ENCODE measurements at places on chromosomes 2 and 18.

DNA sequence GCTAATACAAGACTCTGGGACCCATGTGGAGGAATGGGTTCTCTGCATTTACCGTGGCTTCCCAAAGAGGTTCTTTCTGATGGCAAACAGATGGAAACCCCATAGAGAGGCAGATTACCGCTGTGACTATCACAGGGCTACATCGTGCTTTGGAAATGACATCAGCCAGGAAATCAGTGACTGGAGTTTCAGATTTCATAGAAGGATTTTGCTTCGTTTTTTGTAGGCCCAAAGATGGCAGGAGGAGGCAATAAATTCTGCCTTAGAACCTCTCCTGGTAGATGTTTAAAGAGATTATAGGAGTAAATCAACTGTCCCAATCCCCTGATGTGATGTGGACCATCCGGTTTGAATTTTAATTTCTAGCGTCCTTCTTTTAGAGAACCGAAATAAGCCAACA is 214.1 kb downstream of the AGPS start:
- no peak for DNase-seq

- no peak for DNase-seq
Observed at GRCh38 chr2:160064916-160065315, 2.5 kb upstream of the PLA2R1 start.

GRCh38 chr2:68937346-68938055 is 15.2 kb downstream of the GKN2 start:
- DNase-seq = no peak

GRCh38 chr2:43218702-43219382 is 7.6 kb downstream of the ZFP36L2 start:
- DNase-seq = peak; percentile 34

DNA sequence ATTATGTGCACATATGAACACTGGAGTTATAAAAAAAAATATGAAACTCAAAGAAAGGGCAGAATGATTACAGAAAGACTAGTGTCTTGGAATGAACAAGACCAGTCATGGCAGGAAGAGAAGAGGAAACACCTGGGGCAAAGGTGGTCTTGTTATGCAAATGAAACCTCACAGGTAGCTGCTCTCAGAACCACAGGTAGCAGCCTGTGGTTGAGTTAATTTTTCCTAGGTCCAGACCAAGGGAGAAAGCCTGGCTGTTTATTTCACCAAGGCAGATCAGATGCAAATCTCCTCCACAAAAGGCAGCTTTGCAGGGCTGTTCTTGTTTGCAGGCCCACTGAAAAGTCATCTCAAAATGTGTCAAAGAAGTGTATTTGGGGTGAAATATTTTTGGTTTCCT is 785.8 kb downstream of the RNF144A start:
- DNase-seq = no peak

GRCh38 chr18:62659698-62660097 is 55.6 kb upstream of the PHLPP1 start:
- DNase-seq = no peak

DNA sequence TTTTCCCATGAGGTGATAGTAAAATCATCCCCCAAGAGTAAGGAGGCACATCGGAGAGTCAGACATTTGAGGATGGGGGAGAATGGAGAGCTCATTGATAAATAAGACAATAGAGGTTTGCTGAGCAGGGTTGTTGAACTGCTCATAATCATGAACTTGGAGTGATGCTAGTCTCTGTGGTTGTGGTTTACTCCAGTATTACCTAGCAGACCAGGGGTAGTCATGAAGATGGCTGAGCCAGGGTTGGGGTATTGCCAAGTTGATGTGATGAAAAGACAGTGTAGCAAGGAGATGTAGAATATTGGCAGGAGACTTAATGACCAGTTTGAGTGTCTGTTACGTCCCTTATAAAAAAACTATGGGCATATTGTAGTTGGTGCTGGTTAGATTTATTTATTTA is 25.4 kb downstream of the CYBRD1 start:
- no peak for DNase-seq

- DNase-seq = no peak
Observed at GRCh38 chr2:52117299-52117698, 1085.4 kb upstream of the NRXN1 start.

GRCh38 chr2:6866275-6866671 is 566 bp upstream of the CMPK2 start:
- DNase-seq = no peak

GRCh38 chr2:134718817-134719814 is at the start of gene TMEM163:
TMEM163 (minus strand) TSS chr2:134719000.
- DNase-seq = no peak

DNA sequence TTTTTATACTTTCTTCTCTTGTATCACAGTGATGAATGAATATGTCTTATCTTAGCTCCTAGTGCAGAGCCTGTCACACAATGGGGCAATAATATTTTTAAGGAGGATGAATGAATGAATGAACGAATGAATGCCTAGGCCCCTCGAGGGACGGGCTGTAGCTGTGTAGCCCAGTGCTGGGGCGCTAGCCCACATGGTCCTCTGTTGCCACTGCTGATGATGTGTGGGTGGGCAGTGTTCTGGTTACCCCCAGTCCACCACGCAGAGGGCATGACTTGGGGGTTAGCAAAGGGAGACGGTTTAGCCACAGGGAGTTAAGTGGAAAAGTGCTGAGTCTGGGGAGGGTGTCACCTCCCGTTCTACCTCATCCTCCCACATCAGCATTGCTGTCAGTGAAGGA is 134.2 kb downstream of the SMAD7 start:
- no peak for DNase-seq

- no peak for DNase-seq
Observed at GRCh38 chr2:70746094-70746974, 21.7 kb downstream of the ADD2 start.

DNA sequence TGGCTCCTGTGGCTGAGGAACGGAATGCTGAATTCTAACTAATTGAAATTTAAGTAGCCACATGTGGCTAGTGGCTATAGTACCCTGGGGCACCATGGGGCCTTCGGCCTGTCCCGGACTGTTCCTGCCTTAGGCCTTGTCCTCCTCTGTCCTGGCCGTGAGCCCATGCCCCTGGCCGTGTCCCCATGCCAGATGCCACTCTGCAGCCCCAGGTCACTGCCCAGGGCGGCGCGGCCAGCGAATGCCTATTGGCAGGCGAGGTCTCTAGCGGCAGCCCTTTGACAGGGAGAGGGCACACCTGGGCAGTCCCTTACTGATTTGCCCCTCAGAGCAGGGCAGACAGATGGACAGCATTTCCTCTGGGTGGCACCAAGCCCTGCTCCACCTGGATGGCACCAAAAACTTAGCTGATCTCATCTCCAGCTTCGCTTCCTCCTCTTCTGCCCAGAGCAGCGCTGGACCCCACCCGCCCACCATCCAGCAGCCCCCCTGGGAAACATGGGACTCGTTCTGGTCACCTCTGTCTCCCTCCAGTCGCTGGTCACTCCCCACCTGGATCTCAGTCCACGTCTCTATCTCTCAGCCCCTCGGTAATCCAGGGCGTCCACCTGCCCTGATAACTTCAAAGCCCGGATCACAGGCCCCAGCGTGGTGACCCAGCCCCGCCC is 1.1 kb upstream of the DGKD start:
- no peak for DNase-seq

DNA sequence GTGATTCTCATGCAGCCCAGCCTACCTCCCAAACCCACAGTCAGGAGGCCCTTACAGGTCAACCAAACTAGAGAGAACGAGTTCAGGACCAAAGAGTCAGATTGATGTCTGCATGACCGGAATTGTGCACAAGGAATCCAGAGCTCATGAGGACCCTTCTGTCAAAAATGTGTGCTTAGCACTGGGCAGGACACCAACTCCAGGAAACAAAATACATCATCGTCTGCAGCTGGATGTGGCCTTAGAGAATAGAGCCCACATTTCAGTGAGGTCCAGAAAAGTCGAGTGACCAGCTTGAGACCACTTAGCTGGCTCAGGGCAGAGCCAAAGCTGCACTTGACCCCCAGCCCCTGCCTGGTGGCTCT is 3.2 kb downstream of the TNS1 start:
- DNase-seq = no peak
